HEK293T (cell line): ENCODE measurements at places on chromosomes 13 and 19.

- no peak for DNase-seq
These were observed 36.9 kb upstream of the TUBGCP3 start for GRCh38 chr13:112624602-112625430.

DNA sequence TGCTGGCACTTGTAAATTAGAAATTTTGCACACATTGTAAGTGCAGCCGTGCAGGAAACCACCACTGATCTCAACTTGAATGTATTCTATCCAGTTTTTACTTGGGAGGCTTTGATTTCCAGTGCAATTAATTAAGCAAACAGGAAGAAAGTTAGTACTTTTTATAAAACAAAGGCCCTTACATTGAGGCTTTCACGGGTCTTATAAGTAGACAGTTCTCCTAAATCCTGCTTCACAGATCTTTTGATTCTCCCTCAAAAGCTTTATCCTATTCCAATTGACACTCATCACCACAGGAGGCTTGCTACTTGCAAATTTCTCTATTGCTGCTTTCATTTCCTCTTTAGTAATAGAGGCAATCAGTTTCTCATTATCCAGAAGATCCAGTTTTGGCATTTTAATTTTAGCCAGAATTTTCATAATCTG, 90.1 kb downstream of the ERCC5 start:
- DNase-seq = no peak

GRCh38 chr19:51740356-51740755, 11.3 kb downstream of the FPR1 start:
- no peak for DNase-seq

- no peak for DNase-seq
These were observed 66.2 kb downstream of the DPY19L3 start for GRCh38 chr19:32471811-32472210.
